ENCODE measurements at places on chromosomes 1 and 21. TPM values are rescaled to one million over a fixed set of nuclear protein-coding genes. Genes with fewer than 3 reads are reported as not detected.

DNA sequence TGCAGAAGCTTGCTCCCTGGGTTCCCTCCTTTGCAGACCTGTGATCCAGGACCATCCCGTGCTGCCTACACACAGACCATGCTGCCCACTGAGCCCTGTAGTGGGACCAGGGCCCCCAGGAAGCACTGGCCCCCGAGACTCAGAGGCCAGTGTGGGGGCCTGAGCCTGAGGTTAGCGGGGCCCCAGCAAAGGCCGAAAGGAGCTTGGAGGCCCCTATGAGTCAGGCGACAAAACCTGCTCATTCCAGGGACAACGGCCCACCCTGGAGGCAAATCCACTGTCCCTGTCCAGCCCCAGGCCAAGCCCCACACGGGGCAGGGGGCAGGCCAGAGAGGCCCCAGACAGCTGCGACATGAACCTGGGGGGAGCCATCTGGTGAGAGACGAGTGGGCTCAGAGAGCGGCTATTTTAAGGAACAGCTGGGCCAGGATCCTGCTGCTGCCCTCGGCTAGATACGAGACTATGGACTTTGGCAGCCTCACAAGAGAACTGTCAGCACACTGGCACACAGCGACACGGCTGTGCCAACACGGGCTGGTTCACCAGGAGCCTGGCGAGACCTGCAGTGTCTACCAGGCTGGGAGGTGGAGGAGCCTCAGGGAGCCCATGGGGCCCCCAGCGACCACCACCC lies 74.7 kb downstream of the ARHGEF16 start:
- H3K27me3 ChIP-seq, result no peaks in the 10 kb centered on the region
- H3K4me1 ChIP-seq, result peaks cover 19% of the 10 kb centered on the region
- peak overlapping the region; percentile 71 for H3K4me3 ChIP-seq
- peak overlapping the region; percentile 75 for H3K27ac ChIP-seq
- H3K36me3 ChIP-seq, result no peaks in the 10 kb centered on the region

DNA sequence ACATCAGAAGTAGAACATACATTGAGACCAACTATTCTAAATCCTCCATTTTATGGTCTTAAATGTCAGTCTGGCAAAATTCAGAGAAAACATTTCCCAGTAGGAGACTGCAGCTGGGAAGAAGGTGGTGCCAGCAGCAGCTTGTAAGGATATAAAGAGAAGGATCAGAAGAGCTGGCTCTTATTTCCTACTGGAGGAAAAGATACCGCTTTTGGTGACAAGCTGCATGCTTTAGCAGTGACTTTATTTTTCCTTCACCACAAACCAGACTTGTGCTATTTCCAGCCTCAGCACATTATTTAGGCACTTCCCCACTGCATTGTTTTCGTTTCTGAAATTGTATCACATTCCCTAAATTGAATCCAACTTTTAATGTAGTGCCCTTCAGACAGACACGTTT lies 28.4 kb downstream of the RNF11 start:
- H3K4me3 ChIP-seq, result no peak overlapping the region
- DNase-seq, result no peak
- H3K4me1 ChIP-seq, result peaks cover 83% of the 10 kb centered on the region
- H3K27ac ChIP-seq, result peak overlapping the region; percentile 44

GRCh38 chr1:208038303-208038702 lies 127.4 kb upstream of the CD34 start:
- H3K27ac ChIP-seq, result no peak overlapping the region
- no peaks in the 10 kb centered on the region for H3K36me3 ChIP-seq
- H3K4me1 ChIP-seq, result no peaks in the 10 kb centered on the region
- H3K4me3 ChIP-seq, result no peak overlapping the region
- H3K27me3 ChIP-seq, result no peaks in the 10 kb centered on the region

DNA sequence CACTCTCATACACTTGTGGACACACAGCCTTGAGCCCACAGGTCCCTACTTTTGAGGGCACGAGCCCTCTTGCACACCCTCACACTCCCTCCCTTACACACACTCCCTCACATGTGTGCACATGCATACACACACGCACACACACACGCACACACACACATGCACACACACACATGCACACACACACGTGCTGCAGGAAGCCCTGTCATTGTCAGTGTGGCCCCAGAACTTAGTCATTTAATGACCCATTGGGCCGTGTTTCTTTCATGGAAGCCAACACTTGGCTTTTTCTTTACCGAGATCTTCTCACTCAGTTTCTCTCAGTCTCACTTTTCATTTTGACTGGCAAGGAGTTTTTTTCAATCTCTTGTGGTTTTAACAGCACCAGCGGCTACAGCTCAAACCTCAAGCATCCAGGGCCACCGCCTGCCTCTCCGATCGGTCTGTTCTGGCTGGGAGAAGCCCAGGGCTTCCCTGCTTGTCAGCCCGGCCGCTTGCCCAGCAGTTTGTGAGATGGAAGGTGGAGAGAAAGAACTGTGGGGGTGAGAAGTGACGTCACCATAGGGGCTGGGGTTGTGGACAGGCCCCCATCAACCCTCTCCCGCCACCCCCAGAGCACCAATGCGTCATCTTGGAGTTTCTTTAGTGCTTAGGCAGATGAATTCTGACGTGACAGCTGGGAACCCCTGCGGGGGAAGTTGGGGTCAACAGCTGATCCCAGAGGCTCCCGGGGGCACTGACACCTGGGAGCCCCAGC lies 15.8 kb upstream of the TNFRSF8 start:
- H3K4me1 ChIP-seq, result peaks cover 9% of the 10 kb centered on the region
- H3K27me3 ChIP-seq, result no peaks in the 10 kb centered on the region
- H3K27ac ChIP-seq, result no peak overlapping the region

- DNase-seq, result no peak
- H3K36me3 ChIP-seq, result no peaks in the 10 kb centered on the region
- peaks cover 21% of the 10 kb centered on the region for H3K4me1 ChIP-seq
- no peak overlapping the region for H3K27ac ChIP-seq
- H3K4me3 ChIP-seq, result no peak overlapping the region
Measured at GRCh38 chr1:963746-964525, 2.3 kb upstream of the PLEKHN1 start.

DNA sequence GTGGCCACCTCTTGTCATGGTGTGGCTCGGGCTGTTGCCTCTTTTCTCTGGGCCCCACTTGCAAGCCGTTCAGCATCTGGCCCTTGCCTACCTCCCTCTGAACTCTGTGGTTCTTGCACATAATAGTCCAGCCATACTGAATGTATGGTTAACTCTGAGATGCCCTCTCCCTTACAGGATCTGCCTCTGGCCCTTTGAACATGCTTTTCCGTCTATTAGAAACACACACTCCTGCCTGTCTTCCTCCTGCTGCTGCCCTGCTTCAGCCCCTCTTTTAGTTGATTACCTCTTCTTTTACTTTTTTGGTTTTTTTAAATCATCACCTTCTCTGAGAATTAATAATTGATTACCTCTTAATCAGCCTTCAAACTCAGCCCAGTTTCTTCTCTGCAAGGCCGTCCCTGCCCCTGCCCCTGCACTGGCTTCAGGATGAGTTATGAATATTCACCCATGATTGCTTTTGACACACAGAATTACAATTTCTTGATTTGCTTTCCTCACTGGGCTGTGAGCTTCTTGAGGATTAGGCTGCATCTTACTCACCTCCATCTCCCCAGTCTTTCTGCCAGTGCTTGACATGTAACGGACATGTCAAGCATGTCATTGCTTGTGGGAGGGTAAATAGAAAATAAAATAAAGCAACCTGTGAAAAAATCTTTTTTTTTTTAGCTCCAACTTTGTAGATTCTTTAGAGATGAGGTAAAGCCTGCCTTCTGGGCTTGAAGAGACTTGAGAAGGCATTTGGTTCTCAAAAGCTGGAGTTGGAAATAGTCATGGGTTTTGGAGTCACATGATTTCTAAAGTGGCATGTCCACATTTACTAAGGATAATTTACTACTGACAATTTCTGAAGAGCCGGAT lies 158.3 kb downstream of the PLXNA2 start:
- H3K4me1 ChIP-seq, result peaks cover 20% of the 10 kb centered on the region
- H3K36me3 ChIP-seq, result no peaks in the 10 kb centered on the region
- H3K4me3 ChIP-seq, result no peak overlapping the region
- H3K27me3 ChIP-seq, result no peaks in the 10 kb centered on the region
- DNase-seq, result no peak

DNA sequence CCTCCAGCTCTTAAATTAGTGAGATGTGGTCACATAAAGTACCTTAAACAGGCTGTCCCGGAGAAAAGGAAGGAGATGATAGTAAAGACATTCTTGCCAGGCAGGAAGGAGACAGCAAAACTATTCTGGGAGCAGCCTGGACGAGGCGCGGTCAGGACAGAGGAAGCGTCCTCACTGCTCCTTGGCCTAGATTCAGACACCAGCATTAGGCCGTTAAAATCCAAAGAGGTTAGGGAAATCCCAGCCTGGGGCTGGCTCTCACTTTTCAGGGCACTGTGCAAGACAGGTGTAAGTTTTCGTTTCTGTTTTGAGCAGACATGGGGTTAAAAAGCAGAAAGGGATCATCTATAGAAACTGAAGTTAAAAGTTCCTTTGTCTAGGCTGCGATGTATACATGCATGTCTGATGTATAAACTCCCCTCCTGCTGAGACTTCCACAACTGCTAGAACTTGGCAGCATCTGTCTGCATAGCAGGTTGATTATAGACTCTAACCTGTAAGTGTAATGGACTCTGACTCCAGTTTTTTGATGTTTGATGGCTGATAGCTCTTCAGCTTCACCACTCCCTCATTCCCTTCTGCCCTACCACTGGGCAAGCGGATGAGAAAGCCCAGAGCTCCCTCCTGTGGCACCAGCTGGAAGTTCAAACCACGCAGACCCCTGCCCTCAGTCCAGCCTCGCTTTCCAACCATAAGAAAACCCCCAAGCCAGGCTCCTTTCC lies 21.5 kb downstream of the STPG1 start:
- H3K27me3 ChIP-seq, result no peaks in the 10 kb centered on the region
- peaks cover 4% of the 10 kb centered on the region for H3K4me1 ChIP-seq
- H3K27ac ChIP-seq, result peak overlapping the region; percentile 73
- peak; percentile 74 for DNase-seq

DNA sequence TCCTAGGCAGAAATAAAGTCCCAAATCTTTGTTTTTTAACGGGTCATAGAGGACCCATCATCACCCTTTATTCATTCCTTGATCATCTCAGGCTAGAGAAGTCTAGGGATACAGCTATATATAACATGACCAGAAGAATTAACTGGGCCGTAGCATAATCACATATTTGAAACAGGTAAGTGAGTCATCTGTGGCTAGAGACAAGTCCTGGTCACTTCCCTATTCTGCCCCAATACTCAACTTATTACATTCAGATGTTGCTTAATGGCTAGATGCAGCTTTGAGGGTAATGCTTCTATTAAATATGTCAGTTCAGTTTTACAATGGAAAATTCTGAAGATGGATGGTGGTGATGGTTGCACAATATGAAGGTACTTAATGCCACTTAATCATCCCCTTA lies 47.0 kb downstream of the EXO1 start:
- no peaks in the 10 kb centered on the region for H3K27me3 ChIP-seq
- H3K4me3 ChIP-seq, result no peak overlapping the region
- no peak overlapping the region for H3K27ac ChIP-seq
- no peak for DNase-seq

DNA sequence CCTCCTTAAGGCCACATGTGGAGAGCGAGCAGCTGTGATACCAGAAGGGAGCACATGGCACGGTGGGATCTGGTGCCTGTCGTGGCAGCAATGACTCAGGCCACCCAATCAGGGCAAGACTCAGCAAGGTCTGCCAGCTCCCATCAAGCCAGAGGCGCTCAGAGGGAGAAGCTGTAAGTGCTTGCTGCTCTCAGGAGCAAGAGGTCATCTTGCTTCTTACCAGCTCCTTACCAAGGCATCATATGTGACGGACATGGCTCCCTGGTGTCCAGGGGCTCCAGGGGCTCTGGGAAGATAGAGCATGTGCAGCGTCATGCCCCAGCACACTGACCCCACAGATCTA lies 72.9 kb downstream of the ITPKB start:
- peaks cover 69% of the 10 kb centered on the region for H3K4me1 ChIP-seq
- H3K4me3 ChIP-seq, result no peak overlapping the region
- no peaks in the 10 kb centered on the region for H3K27me3 ChIP-seq
- H3K27ac ChIP-seq, result no peak overlapping the region
- peak; percentile 60 for DNase-seq

DNA sequence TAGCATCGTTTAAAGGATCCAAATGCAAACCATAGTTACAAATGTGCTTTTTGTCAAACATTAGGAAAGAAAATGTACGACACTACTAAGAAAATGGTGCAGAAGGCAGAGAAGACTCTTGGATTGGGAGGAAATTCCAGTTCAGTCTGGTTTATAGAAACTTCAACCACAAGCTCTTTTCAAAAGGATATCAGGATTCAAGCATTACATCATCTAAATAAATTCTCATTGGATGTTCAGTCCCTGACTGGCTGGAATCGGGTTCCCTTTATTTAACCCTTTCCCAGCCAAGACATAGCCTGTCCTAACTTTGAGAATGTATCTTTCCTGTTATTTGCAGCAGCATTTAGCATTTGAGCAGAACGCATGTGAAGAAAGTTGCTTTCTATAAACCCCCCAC lies 184.6 kb downstream of the LMO4 start:
- DNase-seq, result no peak
- H3K27me3 ChIP-seq, result no peaks in the 10 kb centered on the region
- H3K27ac ChIP-seq, result no peak overlapping the region
- H3K4me1 ChIP-seq, result no peaks in the 10 kb centered on the region
- no peak overlapping the region for H3K4me3 ChIP-seq

- no peak for DNase-seq
- H3K4me1 ChIP-seq, result no peaks in the 10 kb centered on the region
- no peak overlapping the region for H3K4me3 ChIP-seq
Measured at GRCh38 chr21:46203203-46203600, 18.9 kb upstream of the SPATC1L start.

DNA sequence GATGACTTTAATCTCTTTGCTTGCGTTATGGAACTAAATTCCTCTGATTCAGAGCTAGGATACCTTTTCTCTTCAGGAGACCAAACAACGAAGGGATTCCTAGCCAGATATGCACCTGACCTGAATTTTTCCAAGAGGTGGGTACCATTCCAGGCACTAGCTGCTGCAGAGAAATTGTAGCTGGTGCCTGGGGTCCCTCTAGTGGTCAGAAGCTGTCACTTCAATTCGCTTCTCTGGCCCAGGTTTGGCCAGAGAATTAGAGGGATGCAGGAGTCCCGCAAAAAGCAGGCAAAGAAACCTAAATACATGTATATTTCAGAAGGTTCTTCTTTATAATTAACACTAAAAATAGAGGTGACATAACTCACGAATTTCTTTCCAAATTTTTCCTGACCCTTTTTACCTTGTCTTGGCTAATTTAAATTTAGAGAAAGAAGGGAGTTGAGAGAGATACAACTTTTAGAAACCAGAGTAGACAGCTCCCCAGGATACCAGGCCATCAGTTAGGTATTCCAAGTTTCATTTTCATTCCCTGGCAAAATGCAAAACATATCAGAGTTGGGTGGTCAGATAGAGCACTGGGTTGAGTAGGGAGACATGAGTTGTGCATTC lies 9.6 kb downstream of the ACKR1 start:
- H3K27ac ChIP-seq, result no peak overlapping the region
- no peak for DNase-seq
- no peak overlapping the region for H3K4me3 ChIP-seq
- H3K4me1 ChIP-seq, result no peaks in the 10 kb centered on the region
- no peaks in the 10 kb centered on the region for H3K36me3 ChIP-seq

GRCh38 chr1:55813618-55814017 lies 598.5 kb upstream of the USP24 start:
- H3K27ac ChIP-seq, result no peak overlapping the region
- H3K36me3 ChIP-seq, result no peaks in the 10 kb centered on the region
- DNase-seq, result peak; percentile 78
- H3K4me3 ChIP-seq, result no peak overlapping the region
- no peaks in the 10 kb centered on the region for H3K27me3 ChIP-seq

The ZNF362 gene
- 20.9 TPM for total RNA-seq

The HEYL gene
- total RNA-seq, result 10.0 TPM

The VANGL2 gene
- 0.94 TPM for total RNA-seq

The AMY1A gene
- total RNA-seq, result not detected

The GPR52 gene
- total RNA-seq, result not detected

The DMRTA2 gene
- total RNA-seq, result not detected

The HSPA6 gene
- total RNA-seq, result 0.49 TPM

The CD5L gene
- total RNA-seq, result not detected

The FAM78B gene
- 4.9 TPM for total RNA-seq
